DMS 273 treated with DMSO at 0.1 percent for 48 hours (cell line): ENCODE measurements at places on chromosomes 6 and 20.

DNA sequence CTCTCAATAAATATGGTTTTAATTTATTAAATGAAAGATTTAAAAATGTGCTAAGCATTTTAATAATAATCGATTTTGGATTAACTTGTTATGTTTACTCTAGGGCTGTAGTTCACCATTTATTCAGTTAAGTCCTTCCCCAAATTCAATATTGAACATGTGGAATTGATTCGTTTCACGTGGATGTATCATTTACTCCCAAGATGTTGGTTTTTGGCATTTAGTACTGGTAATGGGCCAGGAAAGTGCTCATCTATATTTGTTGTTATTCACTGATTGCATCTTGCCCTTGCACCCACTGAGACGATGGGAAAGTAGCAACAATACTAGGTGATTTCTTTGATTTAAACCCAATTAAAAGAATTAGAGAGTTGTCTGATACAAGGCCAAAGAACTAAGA, 97.1 kb downstream of the ESR1 start:
- no peak for DNase-seq

- no peak for DNase-seq
Measured at GRCh38 chr20:20065361-20065760, 13.0 kb downstream of the CFAP61 start.

- peak; percentile 96 for DNase-seq
Measured at GRCh38 chr6:26025894-26026832, 61.1 kb upstream of the HFE start.

- peak; percentile 93 for DNase-seq
Measured at GRCh38 chr6:23633996-23634395, 492.0 kb upstream of the NRSN1 start.

GRCh38 chr6:8080362-8081151, 16.4 kb upstream of the BLOC1S5 start:
- no peak for DNase-seq
